T-helper 2 cell (primary cell): ENCODE measurements at places on chromosomes 3 and 15.

- no peak for DNase-seq
Measured at GRCh38 chr15:81023483-81024264, 23.0 kb downstream of the TLNRD1 start.

GRCh38 chr3:44862226-44862637 is 520 bp downstream of the TMEM42 start:
- no peak for DNase-seq

GRCh38 chr15:98803228-98804056 is 155.1 kb downstream of the IGF1R start:
- DNase-seq, result no peak

GRCh38 chr3:57006179-57006657 is 54.2 kb upstream of the SPATA12 start:
- no peak for DNase-seq

GRCh38 chr3:184481984-184482671 is 79.5 kb upstream of the EPHB3 start:
- DNase-seq, result no peak

GRCh38 chr3:59456852-59457485 is 407.1 kb upstream of the CFAP20DC start:
- DNase-seq, result no peak

GRCh38 chr3:24670871-24671270 is 176.2 kb upstream of the THRB start:
- no peak for DNase-seq

- DNase-seq, result peak; percentile 40
Measured at GRCh38 chr3:58052373-58053273, 44.4 kb downstream of the FLNB start.

GRCh38 chr3:150783920-150784746 is 21.2 kb upstream of the SIAH2 start:
- no peak for DNase-seq

- no peak for DNase-seq
Measured at GRCh38 chr15:30882849-30883433, 20.8 kb upstream of the FAN1 start.

DNA sequence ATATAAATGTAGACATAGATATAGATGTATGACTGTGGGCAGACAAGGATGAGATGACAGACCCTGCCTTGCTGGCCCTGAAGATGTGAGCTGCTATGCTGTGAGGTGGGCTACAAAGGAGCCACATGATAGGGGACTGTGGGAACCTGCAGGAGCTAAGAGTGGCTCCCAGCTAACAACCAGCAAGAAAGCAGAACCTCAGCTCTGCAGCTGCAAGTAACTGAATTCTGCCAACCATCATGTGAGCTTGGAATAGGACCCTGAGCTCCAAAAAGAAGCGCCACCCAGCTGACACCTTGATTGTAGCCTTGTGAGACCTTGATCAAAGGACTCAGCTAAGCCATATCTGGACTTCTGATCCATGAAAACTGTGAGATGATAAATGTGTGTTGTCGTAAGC is 123.3 kb upstream of the GRM7 start:
- DNase-seq, result no peak

- DNase-seq, result peak; percentile 47
Measured at GRCh38 chr3:143207338-143207961, 87.9 kb downstream of the CHST2 start.

DNA sequence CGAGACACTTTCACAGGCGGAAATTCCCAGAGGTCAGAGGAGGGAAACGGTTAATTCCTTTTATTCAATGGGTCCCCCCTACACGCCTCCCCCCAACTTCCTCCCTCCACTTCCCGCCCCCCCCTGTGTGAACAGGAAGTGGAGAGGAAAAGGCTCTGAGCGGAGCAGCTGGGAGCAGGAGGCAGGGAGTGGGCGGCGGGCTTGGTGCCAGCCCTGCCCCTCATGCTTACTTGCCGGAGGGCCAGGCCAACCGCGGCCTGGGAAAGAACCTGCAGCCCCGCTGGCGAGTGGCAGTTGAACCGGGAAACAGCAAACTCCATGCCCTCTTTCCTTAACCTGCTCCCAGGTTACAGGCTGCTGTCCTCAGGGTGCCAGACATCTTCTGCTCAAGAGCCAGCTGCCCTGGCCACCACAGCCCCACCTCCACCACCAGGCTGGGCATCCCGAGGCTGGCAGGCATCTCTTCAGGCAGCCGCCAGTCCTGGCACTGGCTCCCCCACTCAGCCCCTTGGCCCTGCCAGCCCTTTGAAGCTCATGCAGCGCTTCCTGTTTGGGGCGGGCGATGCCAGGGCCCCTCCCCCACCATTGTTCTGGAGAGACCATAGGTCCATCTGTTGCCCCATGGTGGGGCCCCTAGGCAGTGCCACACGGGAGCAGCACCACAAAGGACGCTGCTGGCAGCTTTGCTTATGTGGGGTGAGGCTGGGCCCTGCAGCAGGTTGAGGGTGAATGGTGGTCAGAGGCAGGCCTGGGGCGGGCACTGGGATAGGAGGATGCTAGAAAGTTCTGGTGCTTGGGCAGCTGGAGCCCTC is 12.9 kb downstream of the VPS18 start:
- DNase-seq, result no peak

GRCh38 chr3:195394700-195395099 is 48.1 kb downstream of the ACAP2 start:
- DNase-seq, result no peak

GRCh38 chr15:89805241-89806209 is 9.1 kb downstream of the ANPEP start:
- DNase-seq, result no peak

- DNase-seq, result no peak
Measured at GRCh38 chr3:49883998-49884397, 14.3 kb upstream of the CAMKV start.

DNA sequence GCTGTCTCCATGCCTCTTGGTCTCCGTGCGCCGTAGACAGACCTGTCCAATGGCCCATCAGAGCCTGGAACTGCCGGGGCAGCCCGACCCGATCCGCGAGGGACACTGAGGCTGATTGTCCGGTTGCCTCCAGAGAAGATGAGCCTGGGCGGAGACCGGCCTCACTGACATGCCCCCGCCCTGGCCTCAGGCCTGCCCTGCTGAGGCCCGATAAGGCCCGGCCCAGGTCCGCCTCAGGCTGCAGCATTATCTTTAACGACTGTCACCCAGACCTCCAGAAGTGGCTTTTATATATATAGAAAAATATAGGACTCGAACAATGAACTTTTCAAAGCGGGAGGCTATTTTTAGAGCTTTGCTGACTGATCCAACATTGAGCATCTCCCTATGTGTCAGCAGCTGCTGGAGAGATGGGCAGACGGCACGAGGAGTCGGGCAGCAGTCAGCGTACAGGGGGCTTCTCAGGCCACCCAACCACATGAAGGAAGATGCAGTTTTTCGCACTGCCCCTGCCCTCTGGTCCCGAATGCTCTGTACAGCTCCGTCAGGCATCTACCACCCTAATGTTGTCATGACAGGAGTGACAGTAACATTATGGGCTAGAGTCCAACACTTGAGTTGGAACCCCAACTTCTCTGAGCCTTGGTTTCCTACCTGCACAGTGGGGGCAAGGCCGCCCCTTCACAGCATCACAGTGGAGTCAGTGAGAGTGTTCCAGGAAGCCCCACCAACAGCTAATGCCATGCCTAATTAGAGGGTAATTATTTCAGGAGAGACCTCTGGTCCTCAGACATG is 112.0 kb upstream of the RPL32 start:
- DNase-seq, result no peak

DNA sequence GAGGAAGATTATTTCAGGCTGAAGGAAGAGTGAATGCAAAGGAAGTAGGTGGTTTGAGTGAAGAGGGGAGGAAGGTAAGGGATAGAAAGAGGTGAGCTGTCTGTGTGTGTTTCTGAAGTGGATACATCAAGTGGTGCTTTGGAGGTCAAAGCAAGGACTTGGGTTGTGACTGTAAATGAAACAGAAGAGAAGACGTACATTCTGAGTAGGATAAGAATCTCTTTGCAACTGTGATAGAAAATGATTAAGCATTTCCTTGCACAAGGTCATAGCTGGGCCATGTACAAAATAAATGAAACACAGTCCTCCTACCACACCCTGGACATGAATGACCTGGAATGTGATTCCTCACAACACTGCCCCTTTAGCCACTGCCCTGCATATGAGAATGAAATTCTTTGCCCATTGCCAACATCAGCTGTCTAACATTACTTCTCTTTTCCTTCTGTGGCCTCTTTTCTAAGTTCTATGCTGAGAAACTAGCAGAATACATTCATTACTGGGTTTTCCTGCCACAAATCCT is 28.3 kb upstream of the MINDY4B start:
- DNase-seq, result no peak
